ENCODE measurements at places on chromosomes 2 and 18. TPM values are rescaled to one million over a fixed set of nuclear protein-coding genes. Genes with fewer than 3 reads are reported as not detected.

GRCh38 chr18:23177433-23178072 is 42.3 kb downstream of the CABLES1 start:
- ATAC-seq, result no peak

GRCh38 chr2:144738749-144739148 is 218.8 kb upstream of the ZEB2 start:
- ATAC-seq, result no peak

DNA sequence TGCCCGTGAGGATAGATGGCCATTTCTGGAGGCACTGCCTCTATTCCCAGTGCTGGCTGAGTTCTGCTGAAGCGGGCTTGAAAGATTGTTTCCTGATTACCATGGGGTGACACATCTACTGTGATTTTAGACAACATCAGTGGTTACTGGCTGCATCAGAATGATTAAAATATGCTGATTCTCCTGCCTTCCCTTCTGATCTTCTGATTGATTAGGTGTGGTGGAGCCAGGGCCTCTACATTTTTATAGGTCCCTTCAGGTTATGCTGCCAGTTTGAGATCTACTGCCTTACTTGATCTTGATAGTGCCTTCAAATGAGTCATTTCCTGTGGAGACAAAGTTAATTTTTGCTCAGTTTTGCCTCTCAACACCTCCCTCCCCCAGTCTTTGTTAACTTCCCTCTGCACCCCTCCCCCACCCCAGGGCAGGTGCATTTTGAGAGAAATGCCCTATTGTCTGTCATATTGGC is 31.6 kb upstream of the SNORC start:
- ATAC-seq, result no peak

LIMS4 gene
- 4.7 TPM for total RNA-seq

FAM228A gene
- total RNA-seq, result 3.7 TPM
